ENCODE measurements at places on chromosomes 12 and 14.

DNA sequence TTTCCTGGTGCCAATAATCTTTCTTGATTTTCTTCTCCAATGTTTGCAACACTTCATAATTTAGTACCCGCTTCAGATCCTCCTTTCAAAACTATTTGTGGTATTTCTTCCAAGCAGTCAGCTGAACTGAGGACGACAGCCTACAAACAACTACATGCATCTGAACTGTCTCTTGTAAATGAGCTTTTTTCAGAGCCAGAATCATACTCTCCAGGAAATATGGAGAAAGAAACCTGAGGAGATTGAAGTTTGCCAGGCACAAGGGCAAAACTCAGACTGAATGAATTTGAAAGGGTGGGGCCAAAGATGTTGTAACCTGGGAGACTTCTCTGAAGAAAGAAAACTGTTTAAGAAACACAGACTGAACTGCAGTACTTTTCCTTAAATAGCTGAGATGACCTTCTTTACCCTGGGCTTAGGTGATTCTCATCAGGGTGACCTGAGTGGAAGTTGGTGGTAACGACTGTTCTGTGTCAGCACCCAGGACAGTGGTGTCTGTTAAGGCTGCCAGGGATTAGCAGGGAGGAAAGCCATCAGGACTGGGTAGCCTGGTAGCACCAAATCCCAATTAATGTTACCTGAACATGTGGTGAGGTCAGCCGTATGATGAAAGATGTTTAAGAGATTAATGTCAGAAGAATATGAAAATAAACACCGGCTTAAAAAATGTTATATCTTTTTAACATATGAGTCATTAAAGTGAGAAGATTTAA, 95.0 kb downstream of the TGFB3 start:
- no peak for DNase-seq

DNA sequence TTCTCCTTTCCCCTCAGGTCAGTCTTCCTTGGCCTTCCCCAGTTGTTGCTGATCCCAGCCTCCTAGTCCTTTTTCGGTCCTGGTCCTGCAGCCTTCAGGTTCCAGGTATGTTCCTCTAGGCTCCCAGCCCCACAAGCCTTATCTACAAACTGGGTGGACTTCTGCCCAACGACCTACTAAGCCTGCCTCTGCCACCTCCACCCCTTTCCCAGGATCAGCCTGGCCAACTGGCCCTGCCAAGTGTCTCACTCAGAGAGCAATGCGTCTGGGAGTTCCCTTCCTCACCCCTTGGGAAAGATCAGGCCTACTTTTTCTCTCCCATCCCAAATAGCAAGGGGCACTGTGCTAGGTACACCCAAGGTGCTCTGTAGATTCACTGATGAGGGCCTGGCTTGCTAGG, at the start of gene SERPINA12:
Gene SERPINA12, minus strand, starts transcription at position 114 of the 400 bp plus-strand sequence. CDS start 11,072 bp downstream, outside the sequence.
- DNase-seq: no peak

DNA sequence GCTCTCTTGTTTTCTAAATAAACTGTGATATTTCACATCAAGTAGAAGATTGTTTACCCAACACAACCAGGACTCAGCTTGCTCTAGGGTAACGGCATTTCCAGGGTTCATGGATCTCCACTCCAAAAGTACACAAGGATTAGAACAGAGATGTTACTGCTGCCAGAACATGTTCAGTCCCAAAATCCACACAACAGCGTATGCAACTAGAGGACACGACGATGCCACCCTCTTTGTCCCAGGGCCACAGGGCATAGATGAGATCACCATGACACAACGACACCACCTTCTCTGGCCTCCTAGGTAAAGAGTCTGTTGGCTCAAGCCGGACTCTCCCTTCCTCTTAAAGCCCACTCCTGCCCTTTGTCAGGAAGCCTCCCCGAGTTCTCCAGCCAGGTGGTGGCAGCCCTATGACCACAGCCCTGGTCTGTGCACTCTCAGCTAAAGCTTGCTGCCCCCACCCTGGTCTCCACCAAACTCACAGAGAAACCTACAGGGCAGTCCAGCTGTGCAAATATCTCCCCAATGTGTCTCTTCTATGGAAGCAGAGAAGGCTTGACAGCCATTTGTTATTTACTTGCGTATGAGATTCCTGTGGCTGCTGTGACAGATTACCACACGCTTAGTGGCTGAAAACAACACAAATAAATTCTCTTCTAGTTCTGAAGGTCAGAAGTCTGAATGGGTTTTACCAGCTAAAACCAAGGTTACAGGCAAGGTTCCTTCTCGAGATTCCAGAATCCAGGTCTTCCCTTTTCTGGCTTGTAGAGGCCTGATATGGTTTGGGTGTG, 10.3 kb downstream of the CLMN start:
- DNase-seq: no peak

DNA sequence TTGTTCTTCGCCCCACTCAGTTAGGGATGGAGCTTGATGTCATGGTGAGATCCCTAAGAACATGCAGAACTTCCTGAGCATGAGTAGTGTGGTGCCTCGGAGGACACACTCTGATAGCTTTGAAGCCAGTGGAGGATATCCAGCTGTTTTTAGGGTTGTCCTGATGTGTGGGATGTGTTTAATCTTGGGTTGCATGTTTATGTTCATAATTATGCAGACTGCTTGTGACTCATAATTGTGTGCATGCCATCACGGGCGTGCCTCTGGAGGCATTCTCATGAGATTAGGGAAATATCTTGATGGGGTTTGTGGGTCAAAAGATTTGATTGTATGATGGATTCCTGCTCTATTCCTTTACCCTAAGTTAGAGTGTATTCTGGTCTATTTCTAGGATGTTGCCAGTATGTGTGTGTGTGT, 267.4 kb upstream of the PELI2 start:
- DNase-seq: no peak

GRCh38 chr12:67920413-67920812, 68.8 kb upstream of the IFNG-AS1 start:
- DNase-seq: no peak

GRCh38 chr12:26728205-26729050, 104.6 kb downstream of the ITPR2 start:
- no peak for DNase-seq

DNA sequence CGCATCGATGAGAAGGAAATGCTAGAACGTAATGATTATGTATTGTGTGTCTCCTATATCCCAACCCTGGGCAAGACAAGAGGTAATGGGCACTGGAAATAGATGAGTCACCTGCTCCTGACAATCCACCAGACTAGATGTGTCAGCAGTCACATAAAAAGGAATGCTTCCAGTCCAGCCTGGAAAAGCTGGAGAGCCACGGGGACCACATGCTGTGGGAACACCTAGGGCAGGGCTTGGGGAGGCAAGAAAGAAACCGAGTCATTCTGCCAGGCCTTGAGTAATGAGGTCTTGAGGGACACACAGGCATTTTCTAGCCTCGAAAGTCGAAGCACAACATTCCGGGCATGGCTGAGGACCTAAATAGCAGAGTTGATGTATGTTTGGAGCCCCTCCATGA, 716.7 kb upstream of the TMEM132C start:
- no peak for DNase-seq

- DNase-seq: no peak
These were observed 5.1 kb downstream of the COX14 start for GRCh38 chr12:50117057-50117622.

GRCh38 chr12:65858831-65859230, 34.5 kb downstream of the HMGA2 start:
- no peak for DNase-seq

DNA sequence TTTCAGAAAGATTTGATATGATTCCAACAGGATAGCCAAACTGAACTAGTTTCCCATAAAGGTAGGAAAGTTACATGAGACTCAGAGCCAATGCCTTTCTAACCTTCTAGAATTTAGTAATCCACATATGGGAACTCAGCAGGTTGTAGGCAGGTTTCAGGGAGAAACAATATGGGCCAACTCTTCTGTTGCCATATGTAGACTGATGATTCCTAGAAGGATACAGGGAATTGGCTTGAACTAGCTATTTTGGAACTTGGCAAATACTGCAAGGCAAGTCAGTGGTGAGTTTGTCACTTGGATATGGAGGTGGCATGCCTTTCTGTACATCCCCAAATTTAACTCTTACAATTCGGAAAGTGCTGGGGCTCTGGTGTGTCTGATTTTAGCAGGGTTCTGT, 15.5 kb downstream of the SUDS3 start:
- DNase-seq: no peak

DNA sequence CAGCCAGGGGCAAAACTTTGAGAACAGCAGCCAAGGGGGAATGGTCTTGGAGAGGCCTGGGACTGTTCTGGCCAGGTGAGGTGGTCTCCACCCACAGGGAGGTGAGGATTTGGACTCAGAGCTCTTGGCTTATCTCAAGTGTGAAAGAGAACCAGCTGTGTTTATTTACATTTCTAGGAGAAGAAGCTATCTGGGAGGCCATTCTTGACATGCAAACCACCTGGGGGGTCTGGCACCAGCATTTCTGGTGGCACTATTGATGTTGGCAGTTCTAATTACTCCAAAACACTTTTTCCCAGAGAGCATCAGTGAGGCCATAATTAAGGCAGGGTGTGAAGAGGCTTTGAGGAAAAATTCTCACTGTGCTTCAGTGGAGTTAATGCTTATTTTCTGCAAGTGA, 95.1 kb downstream of the CAND1 start:
- no peak for DNase-seq

DNA sequence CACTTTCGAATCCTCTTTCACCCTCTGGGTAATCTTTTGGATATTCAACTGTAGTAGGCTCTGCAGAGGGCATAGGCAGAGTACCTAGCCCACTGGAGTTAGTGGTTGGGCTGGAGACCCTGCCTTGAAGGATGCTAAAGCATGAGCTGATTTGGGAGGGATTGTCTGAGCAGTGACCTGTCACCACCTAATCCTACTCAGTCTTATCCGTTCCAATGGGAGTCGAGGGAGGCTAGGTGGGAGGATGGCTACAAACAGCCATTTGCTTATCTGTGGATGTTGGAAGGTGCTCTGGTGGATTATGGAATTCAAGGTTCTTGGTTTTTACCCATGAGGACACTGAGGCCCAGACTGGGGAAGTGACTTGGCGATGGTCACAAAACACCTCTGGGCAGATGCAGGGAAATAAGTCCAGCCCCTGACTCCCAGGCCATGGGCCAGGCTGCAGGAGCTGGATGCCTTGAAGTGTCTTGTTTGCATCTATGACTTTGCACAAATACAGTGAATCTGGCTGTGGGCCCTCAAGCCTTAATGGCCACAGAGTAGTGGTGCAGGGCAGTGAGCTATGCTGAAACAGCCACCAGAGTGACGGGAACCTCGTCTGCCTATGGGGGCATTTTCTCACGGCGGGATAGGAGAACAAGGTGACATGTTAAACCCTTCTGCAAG, 3.7 kb downstream of the KMT5A start:
- no peak for DNase-seq

- DNase-seq: no peak
These were observed 80.5 kb upstream of the TMCC3 start for GRCh38 chr12:94730847-94731246.

DNA sequence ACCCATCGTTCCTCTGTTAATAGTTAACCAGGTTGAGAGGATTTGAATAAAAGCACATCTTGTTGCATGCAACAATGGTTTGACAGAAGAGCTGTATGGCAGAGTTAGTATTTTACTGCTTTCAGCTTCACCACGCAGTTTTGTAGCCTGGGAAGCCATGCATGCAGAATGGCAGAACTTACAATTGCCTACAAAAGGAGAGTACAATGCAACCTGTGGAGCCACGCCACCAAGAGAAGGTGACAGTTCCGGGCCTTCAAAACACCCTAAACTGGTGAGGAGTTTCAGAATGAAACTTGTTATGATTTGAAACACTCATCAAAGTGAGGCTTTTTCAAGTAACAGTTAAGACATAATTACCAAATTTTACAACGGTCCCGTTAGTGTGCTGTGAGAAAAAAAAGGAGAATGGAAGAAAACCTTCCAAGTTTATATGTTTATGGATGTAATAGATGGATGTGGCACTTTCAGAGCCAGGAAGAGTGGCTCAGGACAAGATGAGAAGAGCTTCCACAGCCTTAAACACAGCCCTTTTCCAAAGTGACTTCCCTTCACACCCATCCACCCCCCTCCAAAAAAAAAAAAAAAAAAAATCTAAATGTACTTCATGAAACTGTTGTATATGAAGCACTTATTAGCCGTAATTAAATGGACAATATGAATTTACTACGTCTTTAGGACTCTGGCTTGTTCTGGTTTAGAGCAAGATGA, 158.7 kb downstream of the EGLN3 start:
- no peak for DNase-seq

- DNase-seq: peak; percentile 31
These were observed 9.3 kb upstream of the USP15 start for GRCh38 chr12:62250671-62251608.

GRCh38 chr12:96237465-96238077, 43.4 kb downstream of the ELK3 start:
- peak; percentile 46 for DNase-seq

GRCh38 chr12:54631988-54632728, 2.5 kb downstream of the LACRT start:
- DNase-seq: no peak

- no peak for DNase-seq
These were observed 5.0 kb downstream of the HDAC7 start for GRCh38 chr12:47814539-47815170.

DNA sequence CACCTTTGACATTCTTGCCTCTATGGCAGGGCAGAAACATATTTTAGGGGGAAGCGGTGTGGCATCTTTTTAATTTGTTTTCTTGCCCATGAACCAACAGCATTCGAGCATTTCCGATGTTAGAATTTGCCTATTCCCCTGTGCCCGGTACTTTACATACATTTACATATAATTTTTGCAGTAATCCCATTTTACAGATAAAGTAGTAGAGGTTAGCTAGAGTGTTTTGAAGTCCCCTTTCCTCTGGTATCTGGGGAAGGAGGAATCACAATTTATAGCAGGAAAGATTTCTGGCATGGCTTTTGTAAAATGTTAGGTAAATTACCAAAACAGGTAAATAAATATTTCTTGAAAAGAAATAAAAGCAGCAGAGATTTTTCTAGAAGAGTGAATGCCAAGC, 1.6 kb downstream of the BORCS5 start:
- DNase-seq: no peak

- no peak for DNase-seq
These were observed 110.1 kb upstream of the DIO3 start for GRCh38 chr14:101451166-101451565.

GRCh38 chr12:132603240-132604150, 6.9 kb downstream of the LRCOL1 start:
- no peak for DNase-seq

DNA sequence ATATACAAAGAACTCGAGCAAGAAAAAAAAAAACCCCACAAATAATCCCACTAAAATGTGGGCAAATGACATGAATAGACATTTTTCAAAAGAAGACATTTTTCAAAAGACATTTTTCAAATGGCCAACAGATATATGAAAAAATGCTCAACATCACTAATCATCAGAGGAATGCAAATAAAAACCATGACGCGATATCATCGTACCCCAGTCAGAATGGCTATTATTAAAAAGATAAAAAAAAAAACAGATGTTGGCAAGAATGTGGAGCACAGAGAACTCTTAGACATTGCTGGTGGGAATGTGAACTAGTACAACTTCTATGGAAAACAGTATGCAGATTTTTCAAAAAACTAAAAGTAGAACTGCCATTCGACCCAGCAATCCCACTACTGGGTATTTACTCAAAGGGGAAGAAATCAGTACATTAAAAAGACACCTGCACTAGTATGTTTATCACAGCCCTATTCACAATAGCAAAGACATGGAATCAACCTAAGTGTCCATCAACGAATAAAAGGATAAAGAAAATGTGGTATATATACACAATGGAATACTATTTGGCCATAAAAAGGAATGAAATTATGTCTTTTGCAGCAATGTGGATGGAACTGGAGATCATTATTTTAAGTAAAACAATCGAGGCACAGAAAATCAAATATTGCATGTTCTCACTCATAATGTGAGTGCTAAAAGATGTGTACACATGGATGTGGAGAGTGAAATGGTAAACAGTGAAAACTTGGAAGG, 16.3 kb downstream of the ZBTB39 start:
- no peak for DNase-seq

- no peak for DNase-seq
These were observed 140.5 kb upstream of the CCND2 start for GRCh38 chr12:4133029-4133428.

Measured in activated T-helper 1 cell treated with anti-CD3 and anti-CD28 coated beads, Interleukin-12 subunit alpha, Interleukin-12 subunit beta, Interleukin-2, Interleukin-4 antibody, amounts not matched to agents 30 ng/mL and 10 ng/mL and 1 ng/mL, durations not matched to agents 14 hours and 24 hours and 36 hours (primary cell).